HS-5 (cell line): ENCODE measurements at places on chromosomes 1 and 21.

DNA sequence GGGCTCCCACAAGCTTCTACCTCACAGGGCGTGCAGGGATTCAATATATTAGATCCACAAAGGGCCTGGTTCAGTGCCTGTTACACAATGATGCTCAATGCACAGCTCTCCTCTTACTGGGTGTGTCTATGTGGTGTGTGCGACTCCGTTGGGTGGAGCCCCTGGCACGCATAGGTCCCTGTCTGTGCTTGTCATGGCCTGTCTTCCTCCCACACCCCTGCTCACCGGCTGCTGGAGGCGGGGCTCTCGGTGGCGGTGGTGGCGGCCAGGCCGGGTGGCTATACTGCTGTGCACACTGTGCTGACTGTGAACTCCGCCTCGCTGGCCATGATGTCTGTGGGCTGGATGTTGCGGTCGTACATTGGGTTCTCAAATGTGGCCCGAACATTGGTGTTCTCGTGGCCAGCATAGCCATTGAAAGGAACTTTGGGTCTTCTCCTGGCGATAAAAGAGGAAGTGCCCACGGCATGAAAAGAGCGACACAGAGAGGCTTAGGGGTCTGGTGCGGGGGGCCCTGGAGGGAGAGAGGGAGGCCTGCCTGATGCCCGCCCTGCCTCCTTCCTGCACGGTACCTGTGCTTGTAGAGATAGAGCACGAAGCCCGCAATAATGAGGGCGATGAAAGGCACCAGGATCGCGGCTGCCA lies 46.9 kb downstream of the ZSCAN20 start:
- no peak for DNase-seq

DNA sequence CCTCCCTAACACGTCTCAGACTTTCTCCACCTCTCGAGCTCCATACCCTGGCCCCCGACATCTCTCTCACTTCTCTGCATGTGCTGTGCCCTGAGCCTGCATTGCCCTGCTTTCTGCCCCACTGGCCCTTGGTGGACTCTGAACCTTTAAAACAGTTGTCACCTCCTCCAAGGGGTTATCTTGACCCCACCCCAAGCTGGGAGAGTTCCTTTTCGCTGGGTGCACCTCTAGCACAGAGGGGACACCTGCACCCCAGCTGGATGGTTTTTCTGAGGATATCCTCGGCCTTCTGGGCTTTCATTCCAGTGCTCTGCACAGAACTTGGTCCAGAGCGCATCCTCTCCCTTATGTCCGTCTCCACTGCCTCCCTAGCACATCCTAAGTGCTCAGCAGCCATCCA lies 4.2 kb upstream of the CDCP2 start:
- no peak for DNase-seq

DNA sequence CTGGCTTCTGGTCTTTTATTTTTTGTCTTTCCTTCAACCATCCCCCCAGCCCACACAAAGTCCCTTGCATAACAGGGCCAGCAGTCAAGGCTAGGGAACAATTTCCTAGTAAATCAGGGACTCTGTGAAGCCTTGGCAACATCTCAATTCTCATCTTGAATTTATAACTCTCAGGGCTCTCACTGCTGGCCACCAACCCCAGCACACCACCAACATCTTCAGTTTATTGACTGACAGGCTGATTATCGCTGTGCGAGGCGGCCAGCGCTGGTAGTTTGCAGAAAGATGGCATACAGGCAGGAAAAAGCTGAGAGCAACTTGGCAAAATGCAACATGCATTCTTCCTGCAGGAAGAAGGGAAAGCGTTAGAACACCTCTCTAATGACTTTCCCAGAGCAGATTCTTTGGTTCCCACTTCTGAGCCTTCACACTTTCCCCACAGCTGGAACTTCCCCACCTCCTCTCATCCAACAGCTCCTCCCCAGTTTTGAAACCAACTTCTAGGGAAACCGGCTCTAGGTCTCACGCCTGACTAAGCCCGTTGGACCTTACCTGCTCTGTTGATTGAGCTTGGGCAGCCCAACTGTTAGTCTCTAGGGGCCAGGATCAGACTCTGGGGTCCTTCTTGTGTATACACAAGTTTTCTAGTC lies 26.3 kb upstream of the CSF1 start:
- DNase-seq, result no peak

DNA sequence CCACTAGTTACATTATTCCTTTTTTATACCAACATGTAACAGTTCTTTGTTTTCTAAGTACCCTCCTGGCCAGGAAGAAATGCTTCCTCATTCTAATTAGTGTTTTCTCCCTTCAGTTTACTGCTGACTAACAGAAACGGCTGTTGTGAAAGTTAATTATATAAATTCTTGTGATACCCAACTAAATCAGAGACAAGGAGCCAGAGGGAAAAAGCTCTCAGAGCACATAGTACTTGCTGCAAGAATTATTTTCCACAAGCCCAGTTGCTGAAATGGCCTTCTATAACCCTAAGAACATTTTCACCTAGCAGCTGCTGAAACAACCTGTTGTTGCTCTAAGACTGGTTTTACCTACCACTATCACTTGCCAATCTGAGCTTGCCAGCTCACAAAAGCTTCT lies 82.4 kb downstream of the FAF1 start:
- no peak for DNase-seq

DNA sequence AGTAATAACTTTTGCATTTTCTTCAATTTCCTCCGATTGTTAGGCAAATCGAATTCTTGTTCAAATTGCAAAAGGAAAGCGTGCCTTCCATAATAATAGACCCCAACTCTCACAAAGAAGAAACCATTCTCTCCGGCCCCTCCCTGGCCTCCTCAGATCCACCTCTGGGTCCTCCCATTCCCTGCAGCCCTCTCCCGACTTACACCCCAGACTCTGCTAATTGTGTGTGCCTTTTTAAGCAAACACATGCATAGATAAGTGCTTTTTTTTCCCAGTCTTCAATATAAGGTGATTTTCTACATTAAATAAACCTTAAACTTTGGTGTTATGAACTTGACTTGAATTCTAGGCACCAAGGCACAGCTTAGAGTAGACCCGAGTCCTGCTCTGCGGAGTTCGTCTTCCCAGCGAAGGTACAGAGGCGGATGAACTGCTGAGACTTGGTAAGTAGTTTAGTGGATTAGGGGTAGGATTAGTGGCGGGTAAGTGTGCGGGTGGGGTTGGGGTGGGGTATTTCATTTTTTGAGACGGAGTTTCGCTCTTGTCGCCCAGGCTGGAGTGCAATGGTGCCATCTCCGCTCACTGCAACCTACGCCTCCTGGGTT lies 1.5 kb downstream of the L1TD1 start:
- no peak for DNase-seq

DNA sequence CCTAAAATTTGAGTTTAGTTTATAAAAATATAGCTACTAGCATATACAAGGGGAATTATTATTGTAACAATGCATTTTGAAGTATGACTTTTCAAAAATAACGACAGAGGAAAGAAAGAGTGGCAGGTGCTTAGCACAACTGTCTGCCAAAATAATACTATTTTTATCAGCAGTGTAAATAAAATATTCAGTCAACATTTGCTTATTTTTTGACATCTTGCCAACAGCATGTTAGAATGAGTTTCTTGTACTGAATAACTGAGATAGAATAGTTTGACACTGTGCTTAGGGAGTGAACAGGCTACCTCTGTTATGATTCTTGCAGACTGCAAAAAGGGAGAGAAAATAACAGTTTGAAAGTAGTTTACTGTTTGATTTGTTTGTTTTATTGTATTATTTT lies 909.8 kb downstream of the BRINP3 start:
- no peak for DNase-seq

- no peak for DNase-seq
Measured at GRCh38 chr1:171343727-171344472, 29.9 kb downstream of the FMO4 start.

GRCh38 chr1:170583186-170583585 lies 51.2 kb downstream of the GORAB start:
- DNase-seq, result no peak
